ENCODE measurements at places on chromosomes 3 and 15.

- DNase-seq: no peak
These were observed 13.4 kb upstream of the NPHP3 start for GRCh38 chr3:132735589-132735988.

DNA sequence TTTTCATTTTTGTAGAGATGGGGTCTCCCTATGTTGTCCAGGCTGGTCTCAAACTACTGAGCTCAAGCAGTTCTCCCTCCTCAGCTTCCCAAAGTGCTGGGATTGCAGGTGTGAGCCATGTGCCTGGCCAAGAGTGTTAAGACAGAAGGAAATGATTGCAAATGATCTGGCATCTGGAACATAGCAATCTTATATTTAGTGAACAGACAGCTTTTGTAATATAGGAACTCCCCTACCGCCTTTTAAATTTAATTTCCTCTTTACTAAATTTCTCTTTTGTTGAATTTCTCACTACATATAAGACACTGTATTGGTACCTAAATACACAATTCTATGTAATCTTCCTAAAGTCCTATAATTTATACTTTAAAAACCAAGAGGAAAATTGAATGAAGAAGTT is 13.1 kb downstream of the ANO10 start:
- DNase-seq: no peak

- no peak for DNase-seq
These were observed 228.9 kb downstream of the CD47 start for GRCh38 chr3:107861904-107862303.

DNA sequence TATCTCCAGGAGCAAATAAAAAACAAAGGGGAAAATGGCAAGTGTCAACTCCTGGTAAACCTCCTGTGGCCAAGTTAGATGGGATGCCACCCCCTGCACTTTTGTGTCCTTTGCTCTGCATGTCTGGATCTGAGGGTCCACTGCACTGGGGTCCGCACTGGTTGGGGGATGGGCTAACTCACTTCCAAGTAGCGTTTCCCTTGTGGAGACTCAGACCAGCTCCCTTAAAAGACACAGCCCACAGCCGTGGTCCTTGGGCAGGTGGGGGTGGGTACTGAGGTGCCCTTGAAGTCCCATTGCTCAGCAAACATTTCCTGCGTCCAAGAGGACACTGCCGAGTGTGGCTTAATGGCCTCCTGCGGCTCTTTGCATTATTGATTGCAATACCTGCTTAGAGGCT is 188.2 kb downstream of the MEGF11 start:
- no peak for DNase-seq

- no peak for DNase-seq
These were observed 6.6 kb downstream of the TP63 start for GRCh38 chr3:189637750-189638149.

All from HCEC 1CT (cell line).